ENCODE measurements at places on chromosomes 2 and 18.

GRCh38 chr2:47232738-47233415 is 77.8 kb upstream of the STPG4 start:
- no peak for DNase-seq

DNA sequence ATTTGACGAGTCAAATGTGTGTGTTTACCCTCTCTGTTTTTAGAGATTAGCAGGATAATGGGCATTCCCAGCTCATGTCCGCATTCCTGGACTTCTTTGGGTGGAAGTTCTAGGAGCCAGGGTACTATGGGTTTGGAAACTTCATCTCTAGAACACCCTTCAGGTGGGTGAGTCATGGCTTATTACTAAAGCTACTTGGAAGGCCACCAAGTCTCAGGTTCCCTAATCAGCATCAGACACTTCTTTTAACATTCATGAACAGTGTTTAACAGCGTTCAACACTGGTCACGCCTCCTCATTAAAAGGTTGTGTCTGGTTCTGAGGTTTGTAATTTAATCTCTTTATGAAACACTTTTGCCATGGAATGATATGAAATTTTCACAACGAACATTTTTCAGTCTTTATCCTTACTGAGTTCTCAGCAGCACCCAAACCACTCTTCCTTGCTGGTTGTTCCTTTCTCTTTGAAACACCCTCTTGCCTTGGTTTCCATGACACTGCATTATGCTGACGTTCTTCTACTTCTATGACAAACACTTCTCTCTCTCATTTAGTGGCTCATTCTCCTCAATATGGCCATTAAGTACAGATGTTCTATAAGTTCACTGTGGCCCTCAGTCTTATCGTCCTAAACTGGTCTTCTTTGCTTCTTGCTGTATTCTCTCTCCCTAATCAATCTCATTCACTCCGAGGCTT is 49.3 kb downstream of the MMADHC start:
- no peak for DNase-seq

- DNase-seq: no peak
Observed at GRCh38 chr2:118858485-118859156, 11.2 kb upstream of the EN1 start.

GRCh38 chr18:6776188-6776587 is 46.7 kb downstream of the ARHGAP28 start:
- no peak for DNase-seq

DNA sequence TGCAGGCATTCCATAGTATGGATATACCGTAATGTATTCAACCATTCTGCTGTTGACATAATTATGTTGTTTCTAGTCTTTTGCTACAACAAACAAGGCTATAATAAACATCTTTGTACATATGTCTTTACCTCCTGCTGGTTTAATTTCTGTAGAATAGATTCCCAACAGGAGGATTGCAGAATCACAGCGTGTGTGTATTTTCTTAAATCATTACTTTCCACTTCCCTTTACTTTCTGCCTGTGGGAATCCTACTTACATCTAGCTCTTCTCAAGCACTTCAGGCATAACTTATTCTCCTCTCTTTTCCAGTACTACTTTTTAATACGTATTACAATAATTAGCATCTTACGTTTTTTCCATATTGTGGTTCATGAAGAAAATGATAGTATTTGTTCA is 13.0 kb upstream of the RIOK3 start:
- DNase-seq: no peak

GRCh38 chr2:46259777-46260168 is 37.4 kb upstream of the EPAS1 start:
- DNase-seq: no peak

GRCh38 chr18:36786686-36787085 is 42.1 kb downstream of the TPGS2 start:
- DNase-seq: no peak
